WTC11 (cell line): ENCODE measurements at places on chromosomes 11 and 22.

DNA sequence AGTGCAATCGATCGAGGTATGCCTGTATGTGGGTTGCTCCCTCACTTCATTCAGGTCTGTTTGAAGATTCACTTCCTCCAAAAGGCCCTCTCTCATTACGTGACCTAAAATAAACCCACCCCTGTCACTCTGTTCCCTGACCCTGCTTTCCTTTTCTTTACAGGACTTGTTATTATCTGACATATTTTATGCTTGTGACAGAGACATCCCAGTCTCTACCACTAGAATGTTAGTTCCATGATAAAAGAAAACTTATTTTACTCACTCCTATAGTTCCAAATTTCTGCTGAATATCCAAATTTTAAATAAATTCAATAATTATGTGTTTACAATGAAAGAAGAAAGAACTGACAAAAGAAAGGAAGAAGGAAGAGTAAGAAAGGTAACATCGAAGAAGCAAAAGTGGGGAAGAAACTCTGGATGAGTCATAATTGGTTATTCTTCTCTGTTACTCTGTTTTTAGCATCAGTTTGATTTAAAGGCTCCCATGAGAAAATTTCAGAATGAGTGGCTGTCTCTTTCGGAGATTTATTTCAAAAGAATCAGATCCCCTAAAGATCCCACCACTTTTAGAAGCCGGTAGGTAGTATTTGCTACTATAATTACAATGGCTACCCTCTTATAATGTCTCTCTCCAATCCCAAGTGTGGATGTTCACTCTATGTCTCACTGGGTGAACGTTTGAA, 33.5 kb downstream of the ENTHD1 start:
- DNase-seq, result no peak

DNA sequence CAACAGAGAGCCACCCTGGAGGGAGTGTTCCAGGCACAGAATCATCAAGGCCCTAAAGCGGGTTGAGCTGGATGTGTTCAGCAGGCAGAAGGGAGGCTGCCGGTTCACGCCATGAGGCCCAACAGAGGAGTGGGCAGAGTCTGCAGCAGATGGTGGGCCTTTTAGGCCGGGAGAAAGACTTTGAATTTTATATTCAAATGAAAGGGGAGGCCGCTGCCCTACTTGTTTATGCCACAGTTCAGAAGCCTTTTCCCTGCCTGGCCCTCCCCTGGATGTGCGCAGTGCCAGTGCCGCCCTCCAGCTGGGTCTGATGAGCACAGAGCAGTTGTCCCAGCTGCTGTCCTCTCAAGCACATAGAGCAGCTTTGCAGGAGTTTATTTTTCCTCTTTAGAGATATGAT, 46.9 kb upstream of the TTC12 start:
- DNase-seq, result no peak

DNA sequence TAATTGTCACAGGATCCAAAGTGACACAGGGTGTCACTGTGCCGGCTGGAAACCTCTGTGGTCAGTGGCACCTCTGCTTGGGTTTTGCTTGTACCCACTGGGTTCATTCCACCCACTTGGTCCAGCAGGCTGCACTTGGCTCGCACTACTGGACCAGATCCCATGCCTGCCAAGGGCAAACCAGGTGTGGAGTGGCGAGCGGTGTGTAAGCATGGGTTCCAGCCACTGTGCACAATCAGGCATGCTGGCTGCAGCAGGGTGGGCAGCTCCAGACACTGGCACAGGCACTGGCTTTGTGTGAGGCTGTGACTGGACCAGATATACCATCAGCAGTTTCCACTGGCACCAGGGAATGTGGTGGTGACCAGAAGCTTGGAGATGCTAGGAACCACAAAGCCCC, 261.4 kb downstream of the KCNA4 start:
- DNase-seq, result no peak

- no peak for DNase-seq
These were observed 36.9 kb downstream of the OR6Q1 start for GRCh38 chr11:58067685-58068084.

DNA sequence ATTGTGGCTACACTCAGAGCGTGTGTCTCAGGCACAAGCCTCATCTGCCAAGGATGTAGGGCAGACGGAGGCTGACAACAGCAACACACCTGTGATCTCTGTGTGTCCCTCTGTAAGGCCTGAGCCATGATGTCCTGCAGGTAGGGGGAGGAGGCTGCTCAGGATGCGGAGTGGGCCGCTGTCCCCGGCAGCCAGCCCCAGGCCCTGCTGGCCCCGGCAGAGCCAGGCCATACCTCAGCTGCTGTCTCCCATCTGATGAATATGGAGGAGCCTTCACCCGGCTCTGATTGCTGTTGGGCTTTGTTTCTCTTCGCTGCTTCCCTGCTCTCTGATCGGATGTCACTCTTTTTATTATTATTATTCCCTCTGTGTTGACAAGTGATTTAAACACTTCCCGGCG, 83.6 kb upstream of the NCAM1 start:
- DNase-seq, result peak; percentile 38

- DNase-seq, result no peak
These were observed 9.1 kb downstream of the FAM111A start for GRCh38 chr11:59151761-59152160.

- DNase-seq, result no peak
These were observed 15.2 kb downstream of the GLB1L2 start for GRCh38 chr11:134346976-134347350.

DNA sequence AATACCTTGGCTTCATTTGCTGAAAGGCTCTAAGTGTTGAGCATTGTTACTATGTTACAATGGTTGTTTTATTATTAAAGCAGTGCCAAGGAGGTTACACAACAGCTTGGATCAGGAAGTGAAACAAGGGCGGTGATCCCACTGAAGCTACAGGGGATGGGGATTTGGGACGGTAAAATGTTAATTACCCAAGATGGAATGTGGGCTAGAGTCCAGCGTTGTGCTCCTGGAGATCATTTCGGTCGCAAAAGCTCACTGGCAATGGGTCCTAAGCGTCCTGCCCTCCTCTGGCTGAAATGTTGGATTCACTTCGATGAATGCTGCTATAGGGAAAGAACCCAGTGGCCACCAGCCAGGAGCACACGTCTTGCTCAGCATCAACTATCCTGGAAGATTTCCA, 48.3 kb downstream of the FAM83F start:
- no peak for DNase-seq

GRCh38 chr11:107590460-107591377, at the start of gene ELMOD1:
Gene ELMOD1, plus strand, starts transcription at chr11:107591147. Its CDS starts 27,043 bp downstream, at chr11:107618190.
- DNase-seq, result peak; percentile 67

GRCh38 chr11:120027546-120028180, 110.2 kb downstream of the TRIM29 start:
- DNase-seq, result no peak

DNA sequence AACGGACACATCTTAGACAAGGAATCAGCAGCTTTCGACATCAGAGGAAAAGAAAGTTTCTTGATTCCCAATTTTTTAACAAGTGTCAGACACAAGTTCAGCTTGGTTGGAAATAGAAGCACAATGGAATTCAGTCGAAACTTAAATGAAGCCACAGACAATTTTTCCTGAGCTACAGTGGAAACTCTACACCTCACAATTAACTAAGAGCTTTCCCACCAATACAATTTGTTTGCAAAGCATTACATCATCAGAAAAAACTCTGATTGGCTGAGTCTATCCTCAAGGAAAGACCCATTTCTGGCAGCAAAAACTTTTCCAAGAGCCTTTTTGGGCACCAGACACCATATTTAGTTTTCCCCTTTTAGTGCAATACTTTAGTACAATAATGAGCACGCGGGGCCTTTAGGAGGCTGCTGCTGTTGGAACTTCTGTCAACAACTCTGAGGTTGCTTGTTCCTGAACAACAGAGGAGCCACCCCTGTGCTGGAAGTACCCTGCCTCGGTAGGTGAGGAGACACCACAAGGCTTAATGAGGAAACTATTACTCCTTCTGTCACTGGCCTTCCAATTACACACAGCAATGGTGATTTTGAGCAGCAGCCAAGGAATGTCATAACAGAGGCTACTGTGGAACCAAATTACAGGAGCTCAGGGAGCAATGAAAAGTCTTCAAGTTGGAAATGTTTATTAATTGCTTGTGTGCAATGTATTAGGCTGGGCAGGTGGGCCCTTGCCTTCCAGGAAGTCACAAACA, 61.9 kb upstream of the BARX2 start:
- no peak for DNase-seq

GRCh38 chr22:37115032-37115431, 5.5 kb upstream of the TMPRSS6 start:
- DNase-seq, result no peak

DNA sequence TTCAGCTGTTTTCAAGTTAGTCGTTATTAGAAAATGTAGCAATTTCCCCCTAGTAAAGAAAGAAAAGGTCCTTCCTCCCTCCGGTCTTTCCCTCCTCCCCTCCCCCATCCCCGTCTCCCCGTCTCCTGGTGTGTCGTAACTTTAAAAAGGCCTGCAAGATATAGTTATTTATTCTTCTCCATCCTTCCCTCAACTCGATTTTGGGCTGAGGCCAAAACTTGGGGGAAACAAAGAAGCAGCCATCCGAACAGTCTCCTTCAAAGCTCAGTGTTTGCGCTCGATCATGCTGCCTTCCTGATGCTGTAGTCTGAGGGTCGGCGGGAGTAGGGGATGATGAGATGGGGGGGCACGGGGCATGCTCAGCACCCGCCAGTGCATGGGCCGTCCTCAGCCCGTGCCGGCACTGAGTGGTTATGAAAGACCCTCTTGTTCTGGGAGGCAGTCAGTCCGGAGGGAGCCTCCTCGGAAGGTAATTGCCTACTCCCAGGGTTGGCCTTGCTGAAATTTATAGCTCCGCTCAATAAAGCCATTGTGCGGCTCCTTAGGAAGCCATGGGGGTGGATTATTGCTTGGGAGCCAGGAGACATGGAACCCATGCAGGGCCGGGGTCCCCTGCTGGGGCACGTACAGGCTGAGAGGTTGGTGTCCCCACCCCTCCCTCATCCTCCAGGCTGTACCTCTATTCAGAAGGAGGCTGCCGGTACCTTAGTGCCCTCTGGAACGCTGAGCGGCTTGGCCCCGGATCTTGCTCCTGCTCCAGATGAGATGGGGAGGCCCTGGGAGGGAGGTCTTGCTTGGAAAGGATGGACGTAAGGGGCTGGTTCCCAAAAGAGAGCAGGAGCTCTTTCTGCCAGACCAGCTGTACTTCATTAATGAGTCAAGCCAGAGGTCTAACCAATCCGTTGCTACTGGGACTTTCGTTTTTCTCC, 212.7 kb upstream of the CADM1 start:
- DNase-seq, result no peak

- no peak for DNase-seq
These were observed 31.4 kb upstream of the SLC22A25 start for GRCh38 chr11:63274776-63275175.

GRCh38 chr11:128825050-128825784, 41.9 kb downstream of the KCNJ1 start:
- no peak for DNase-seq

- DNase-seq, result no peak
These were observed 29.4 kb downstream of the CALCA start for GRCh38 chr11:14942745-14943144.

DNA sequence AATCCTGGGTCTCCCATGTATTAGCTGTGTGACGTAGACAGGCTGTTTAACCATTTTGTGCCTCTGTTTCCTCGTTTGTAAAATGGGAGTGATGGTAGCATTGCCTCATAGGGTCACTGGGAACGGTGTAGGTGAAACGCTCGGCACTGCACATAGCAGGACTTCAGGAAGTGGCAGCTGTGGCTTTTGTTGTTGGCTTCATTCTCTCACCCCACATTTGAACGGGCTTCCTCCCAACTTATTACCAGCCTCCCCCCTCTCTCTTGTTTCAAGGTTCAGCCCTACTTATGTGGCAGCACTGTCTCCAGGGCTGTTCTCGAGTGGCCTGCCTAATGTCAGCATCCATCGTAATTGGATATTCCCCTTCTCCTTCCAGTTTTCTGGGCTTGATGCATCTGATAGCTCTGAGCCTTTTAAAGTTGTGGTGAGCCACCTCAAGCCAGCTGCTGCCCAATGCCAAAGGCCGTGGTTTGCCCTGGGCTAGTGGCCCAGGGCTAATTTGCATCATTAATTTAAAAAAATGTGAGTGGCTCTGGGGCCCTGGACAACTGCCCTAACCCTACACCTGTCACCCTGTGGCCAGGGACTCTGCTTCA, 217.8 kb upstream of the TBCEL start:
- DNase-seq, result no peak

DNA sequence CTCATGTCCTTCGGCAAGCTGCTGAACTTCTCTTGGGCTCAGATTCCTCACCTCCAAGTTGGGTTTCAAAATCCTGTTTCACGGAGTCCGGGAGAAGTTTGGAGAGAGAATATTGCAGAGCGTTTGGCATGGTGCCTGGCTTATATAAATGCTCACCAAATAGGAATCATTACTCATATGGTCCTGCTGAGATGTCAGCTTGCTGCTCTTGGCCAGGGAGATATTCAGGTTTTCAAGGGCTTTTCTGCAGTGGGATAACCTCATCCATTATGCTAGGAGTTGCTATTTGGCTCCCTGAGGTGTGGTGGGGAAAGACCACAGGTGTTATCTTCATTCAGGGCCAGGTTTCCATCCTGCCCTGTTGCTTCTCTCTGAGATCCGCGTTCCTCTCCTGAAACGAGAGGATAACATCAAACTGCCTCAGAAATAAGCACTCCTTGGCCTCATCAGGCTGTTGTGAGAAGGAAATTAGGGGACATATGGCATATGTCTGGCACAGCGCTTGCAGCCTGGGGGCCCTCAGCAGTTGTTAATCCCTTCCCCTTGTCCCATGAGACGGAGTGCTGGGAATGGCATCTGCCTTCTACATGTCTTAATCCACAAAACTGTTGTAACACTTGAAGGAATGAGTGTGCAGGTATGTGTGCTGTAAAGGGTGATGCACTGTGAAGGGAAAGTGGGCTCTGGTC, 29.9 kb upstream of the ACER3 start:
- DNase-seq, result no peak

DNA sequence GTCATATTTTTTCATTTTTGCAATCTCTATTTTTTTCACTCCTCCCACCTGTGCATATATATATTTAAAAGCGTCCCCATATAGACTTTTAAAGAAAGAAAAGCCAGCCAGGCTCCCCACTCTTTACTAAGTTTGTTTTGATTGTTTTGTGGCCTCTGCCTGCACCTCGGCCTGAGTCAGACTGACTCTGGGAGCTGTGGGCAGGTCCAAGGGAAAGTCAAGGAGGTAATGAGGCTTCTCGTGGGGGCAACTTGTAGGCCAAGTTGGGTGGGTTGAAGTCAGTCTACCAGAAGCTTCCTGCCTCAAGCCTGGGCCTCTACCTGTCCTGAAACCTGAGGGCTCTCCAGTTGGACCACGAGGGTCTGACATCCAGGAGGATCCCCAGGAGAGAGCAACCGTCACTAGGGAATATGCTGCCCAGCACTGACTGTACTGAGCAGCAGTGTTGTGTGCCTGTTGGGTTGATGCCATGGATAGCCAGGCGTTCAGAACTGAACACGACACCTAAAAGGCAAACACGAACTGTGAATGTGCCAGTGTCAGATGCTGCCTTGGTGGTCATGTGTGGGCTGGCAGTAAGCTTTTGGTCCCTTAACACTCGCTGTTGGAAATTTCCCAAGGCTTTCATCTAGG, 58.8 kb downstream of the BMAL1 start:
- no peak for DNase-seq

GRCh38 chr11:12810568-12810894, 136.3 kb downstream of the TEAD1 start:
- DNase-seq, result no peak
